ENCODE measurements at places on chromosomes 3 and 15.

DNA sequence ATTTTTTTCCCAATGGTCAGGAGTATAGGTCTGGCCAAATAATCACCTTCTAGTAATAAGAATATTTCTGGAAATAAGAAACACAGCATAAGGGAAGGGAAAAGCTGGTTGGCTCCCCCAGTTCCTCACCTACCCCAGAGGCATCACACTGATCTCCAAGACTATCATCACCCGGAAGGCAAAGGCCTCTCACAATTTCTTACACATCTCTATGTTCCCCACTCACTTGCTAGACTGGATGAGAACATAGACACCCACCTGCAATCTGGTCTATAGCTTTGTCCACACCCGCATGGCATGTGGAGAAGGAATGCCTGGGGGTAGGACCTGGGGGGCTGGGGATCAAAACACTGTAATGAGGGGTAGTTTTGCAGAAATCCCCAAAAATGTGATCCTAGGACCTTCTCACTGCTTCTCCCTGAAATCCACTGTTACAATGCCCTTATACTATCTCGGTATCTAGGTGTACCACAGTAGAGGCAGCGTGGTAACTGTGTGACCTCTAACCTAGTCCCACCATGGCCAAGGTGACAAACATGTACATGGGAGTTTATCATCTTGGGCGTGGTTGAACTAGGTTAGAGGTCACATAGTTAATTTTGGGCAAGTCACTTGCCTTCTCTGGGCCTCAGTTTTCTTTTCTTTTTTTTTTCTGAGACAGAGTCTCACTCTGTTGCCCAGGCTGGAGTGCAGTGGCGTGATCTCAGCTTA, 29.5 kb upstream of the NRROS start:
- no peak for DNase-seq

DNA sequence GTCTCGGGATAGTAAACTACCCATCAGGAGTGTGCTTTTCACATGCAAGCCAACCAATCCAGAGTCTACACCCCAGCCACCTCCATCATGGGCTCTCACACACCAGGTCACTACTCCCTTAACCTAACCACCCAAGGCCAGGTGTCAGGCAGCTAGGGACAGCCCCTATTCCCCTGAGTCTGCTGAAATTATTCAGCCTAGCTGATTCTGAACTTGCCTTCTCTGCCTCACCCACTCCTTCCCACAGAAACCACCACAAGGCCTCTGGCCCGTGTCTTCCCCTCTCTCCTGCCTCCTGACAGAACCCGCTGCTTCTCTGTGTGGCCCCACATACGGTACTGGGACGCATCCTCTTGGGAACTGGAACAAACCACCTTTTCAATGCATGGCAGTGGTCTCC, 82.1 kb downstream of the PCSK6 start:
- DNase-seq = no peak

- no peak for DNase-seq
Observed at GRCh38 chr15:88028024-88028423, 228.5 kb downstream of the NTRK3 start.

- no peak for DNase-seq
Observed at GRCh38 chr3:104687362-104687761, 679.3 kb upstream of the ALCAM start.

GRCh38 chr15:80855206-80855605, 76.0 kb downstream of the CEMIP start:
- no peak for DNase-seq

DNA sequence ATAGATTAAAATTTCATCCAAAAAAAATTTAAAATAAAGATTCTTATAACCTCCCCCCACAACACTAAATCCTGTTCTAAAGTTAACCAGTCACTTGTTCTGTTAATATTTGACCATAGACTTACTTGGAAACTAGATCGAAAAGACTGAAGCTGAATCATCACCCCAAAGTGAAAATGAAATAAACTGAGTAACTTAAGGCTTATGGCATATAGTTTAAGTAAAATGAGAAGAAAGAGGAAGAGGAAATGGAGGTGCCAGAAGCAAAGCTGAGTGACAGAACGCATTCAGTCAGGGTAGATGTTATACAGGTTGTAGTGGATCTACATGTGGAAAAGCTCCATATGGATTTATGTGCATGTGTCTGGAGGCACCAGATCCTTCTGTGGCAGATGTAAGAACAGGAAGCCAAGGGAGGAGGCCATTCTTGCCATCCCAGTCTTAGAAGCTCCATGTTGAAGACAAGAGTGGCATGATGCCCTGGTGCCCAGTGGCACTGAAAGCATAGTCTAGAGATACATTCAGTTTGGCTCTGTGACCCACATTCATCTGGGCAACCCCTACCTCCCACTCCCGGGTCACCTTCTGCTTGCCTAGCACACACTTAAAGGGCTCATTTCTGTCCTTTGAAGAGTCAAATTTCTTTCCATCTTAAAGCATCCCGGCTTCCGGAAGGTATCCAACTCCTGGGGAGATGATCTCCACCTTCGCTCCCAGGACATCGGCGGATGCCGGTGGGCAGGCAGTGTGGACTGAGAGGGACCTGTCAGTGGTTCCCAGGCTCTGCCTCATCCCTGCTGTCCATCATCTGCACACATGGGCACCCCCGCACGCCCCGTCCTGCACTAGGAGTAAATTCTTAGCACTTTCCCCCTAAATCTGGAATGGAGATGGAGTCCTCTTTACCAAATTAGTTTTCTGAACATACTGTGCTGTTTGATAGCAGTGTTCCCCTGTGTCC, 90.8 kb downstream of the NEO1 start:
- no peak for DNase-seq

All from NCI-H1048 (cell line).